Fibroblast of skin of back (primary cell): ENCODE measurements at places on chromosomes 7 and 10.

- DNase-seq, result no peak
These were observed 56.9 kb downstream of the ATAD1 start for GRCh38 chr10:87761153-87761552.

DNA sequence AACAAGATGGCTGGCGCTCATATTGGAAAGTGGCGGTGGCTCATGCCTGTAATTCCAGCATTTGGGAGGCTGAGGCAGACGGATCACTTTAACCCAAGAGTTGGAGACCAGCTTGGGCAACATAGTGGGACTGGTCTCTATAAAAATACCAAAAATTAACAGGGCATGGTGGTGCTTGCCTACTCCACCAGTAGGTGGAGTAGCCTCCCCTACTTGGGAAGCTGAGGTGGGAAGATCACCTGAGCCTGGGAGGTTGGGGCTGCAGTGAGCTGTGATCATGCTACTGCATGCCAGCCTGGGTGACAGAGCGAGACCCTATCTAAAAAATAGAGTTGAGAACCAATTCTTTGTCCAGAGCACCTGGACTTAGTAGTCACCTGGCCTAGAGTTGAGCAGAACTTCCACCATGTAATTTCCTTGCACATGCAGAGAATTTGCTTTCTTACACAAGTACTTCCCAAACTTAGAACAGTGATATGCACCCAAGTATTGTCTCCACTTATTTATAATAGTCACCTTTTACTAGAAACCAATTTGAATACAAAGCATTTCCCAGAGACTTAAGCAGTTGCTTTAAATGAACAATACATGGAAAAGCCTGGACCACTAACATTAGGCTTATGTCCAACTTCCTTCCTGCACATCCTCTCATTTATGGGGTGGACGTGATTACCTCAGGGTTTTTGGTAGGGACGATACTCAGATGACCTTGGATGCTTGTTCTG, 15.9 kb downstream of the LAMB4 start:
- DNase-seq, result no peak

- no peak for DNase-seq
These were observed 122.1 kb downstream of the GRID1 start for GRCh38 chr10:86244297-86245014.

- no peak for DNase-seq
These were observed 73.0 kb downstream of the ZRANB1 start for GRCh38 chr10:125014836-125015355.

- no peak for DNase-seq
These were observed 337.3 kb upstream of the MAGI2 start for GRCh38 chr7:79790656-79791262.

DNA sequence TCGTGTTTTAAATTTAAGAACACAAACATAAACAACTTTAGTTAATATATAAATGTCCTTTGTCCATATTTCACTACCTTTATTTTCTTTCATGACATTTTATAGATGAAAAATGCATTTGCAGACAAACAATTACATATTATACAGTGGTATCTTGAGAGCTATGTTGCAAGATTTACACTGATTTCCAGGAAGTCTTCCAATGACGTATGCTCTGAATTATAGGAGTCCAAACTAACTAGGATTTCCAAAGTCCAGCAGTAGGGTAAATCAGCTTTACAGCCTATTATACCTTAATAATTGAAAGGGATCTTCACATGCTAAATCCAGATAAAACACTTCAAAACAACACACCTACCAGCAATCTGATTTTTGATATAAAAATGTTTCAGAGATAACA, 69.4 kb downstream of the HYCC1 start:
- DNase-seq, result no peak

- DNase-seq, result no peak
These were observed 5.6 kb downstream of the NEURL1 start for GRCh38 chr10:103498936-103499638.

DNA sequence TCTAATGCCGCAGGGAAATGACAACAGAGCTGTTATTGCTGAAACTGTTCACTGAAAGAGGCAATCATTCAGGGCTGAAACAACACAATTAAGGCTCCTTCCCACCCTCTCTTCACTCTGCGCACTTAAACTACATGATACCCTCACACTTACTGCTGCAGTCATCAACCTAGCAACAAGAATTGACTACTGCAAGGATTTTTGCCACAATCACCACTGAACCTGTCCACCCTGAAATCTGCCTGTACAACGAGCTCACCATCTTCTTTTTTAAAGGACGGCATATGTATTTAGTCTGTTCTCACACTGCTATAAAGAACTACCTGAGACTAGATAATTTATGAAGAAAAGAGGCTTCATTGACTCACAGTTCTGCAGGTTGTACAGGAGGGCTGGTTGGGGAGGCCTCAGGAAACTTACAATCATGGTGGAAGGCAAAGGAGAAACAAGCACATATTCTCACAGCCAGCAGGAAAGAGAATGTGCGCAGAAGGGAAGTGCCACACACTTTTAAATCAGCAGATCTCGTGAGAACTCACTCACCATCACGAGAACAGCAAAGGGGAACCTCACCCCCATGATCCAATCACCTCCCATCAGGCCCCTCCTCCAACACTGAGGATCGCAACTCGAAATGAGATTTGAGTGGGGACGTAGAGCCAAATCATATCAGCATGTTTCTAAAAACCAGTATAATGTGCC, 131.7 kb downstream of the SORCS1 start:
- no peak for DNase-seq

DNA sequence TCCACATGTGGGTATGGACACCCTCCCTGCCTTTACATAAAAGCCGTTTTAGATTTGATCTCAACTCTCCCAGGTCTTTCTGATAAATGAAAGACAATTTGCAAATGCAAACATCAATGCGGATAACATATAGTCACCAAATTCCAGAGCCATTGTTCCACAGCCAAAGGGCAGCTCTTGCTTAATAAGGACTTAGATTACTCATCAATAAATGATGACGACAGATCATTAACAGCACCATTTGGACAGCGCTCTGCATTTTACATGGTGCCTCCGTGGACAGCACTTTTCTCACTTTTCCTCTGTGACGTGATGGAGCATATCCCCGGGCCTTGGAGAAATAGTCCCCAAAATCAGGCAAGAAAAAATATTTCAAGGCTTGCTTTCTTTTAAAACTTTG, 370.3 kb upstream of the CELF2 start:
- no peak for DNase-seq

GRCh38 chr10:89454561-89455347, 40.4 kb downstream of the IFIT5 start:
- DNase-seq, result no peak

DNA sequence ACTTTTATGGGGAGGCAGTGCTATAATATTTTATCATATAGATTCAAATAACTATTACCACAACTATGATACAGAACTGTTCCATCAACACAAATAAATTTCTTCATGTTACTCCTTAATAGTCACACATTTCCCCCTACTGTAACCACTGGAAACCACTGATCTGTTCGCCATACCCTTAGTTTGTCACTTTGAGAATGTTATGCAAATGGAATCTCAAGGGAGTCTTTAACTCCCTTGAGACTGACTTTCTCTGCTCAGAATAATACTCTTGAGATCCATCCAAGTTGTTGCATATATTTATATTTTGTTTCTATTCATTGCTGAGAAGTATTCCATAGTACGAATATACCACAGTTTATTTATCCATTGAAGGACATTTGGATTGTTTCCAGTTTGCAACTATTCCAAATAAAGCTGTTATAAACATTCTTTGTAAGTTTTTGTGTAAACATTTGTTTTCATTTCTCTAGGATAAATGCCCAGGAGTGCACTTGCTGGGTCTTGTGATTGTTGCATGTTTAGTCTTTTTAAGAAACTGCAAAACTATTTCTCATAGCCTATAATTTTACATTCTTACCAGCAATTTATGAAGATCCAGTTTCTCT, 19.7 kb upstream of the PON2 start:
- DNase-seq, result no peak
